ENCODE measurements at places on chromosomes 7 and 10. TPM values are rescaled to one million over a fixed set of nuclear protein-coding genes. Genes with fewer than 3 reads are reported as not detected.

- DNase-seq, result no peak
These were observed 18.0 kb upstream of the MEST start for GRCh38 chr7:130473876-130474275.

DNA sequence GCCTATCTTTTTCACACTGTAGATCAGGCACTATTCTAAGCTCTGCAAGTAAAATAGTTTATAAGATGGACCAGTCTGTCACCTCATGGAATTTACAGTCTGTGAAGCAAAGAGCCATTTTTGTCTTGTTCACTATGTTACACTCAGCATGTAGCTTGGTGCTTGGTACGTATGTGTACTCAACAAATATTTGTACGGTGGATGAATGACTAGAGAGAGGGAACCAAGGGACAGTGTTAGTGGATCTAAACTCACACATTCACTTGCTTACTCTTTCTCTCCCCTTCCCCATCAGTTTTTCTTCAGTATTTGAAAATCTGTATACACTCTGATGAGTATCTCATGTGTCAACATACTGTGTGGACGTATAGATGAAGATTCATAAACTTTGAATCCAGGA lies 45.9 kb downstream of the PTF1A start:
- DNase-seq, result no peak

DNA sequence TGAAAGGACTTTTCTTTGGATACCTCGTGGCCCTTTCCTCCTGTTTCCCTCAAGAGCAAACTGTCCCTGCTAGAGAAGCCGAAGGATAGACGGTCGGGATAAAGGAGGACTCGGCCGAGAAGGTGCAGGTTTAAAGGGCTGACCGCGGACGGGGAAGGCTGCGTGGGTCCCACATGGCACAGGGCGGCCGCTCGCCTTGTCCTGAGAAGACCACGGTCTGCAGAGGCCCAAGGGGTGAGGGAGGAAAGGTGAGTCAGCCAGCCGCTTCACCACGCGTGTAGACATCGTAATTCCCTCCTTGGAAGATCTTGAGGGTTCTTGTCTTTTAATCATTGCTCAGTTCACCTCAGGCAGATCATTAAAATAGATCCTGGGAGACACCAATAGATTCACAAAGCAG lies 253.8 kb downstream of the DPP6 start:
- no peak for DNase-seq

DNA sequence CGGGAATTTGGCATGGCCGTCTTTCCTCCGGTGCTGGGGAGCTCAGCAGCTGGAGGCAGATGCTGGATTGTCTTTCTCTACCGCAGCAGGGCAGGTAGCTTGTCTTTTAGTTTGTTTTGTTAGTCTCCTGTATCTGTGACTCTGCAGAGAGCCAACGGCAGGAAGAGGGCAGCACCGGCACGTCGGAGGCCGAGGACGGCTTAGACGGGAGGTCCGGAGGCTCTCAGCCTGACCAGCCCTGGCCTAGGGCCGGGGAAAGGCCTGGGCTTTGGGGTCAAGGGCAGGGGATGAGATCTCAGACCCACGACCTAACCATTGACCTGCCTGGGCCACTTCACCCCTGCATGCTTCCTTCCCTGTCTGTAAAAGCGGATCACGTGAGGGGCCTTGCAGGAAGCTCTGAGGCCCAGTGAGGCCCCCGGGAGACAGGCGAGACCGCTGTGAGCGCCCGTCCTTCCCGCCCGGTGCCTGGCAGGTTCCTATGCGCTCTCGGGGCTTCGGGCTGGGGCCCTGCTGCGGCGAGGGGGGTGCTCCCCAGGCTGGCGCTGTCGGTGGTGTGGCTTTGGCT lies 72.7 kb downstream of the LHPP start:
- DNase-seq, result peak; percentile 66

DNA sequence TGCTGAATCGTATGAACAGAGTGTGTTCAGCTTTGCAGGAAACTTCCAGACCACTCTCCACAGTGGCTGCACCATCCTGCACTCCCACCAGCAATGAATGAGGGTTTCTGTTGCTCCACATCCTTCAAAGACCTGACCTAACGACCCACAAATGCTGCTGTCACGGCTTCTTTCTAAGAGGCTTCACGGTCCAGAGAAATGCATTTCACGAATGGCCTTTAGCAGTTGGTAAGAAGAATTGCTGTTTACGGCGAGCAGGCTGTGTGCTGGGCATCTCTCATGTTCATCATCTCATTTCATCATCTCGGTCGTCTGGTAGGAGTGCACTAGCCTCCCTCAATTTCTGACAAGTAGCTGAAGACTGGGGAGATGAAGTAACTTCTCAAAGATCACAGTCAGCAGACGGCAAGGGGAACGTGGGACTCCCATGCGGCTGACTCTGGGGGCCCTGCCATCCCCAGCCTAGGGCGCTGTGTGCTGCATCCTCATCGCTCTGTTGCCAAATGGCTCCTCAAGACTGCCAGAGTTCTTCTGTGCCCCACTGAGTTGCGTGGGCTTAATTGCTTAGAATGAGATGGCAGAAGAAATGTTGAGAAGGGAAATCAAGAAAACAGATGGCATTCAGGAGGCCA lies 72.9 kb downstream of the ADARB2 start:
- DNase-seq, result no peak

GRCh38 chr7:131328377-131329175 lies 900 bp downstream of the MKLN1 start:
- DNase-seq, result no peak

GRCh38 chr7:103075337-103075918 lies 488 bp downstream of the ARMC10 start:
- peak; percentile 64 for DNase-seq

DNA sequence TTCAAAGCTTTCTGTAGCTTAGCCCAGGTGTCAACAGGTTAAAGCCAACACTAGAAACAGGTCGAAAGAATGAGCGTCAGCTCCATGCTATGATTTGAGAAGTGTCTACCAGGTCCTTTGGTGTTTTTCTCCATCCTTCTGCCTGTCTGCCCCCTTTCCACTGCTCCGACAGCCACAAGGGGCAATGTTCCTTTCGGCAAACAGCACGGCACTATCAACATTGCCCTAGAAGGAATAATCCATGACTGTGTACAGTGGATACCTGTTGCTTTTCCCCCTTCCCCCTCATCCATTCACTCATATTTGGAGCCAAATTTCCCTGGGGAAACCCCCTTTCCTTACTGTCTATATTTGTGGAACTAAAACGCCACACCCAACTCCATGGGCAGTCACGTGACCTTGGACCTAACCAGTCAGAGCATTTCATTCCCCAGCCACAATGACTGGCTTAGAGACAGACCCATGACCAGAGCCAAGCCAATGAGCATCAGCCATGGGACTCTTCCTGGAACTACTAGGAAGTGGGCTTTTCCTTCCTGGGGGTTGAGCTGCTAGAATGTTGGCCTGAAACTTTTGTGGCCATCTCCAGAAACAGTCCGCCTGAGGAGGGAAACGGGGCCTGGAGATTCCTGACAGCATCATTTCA lies 51.5 kb downstream of the AFAP1L2 start:
- DNase-seq, result no peak

DNA sequence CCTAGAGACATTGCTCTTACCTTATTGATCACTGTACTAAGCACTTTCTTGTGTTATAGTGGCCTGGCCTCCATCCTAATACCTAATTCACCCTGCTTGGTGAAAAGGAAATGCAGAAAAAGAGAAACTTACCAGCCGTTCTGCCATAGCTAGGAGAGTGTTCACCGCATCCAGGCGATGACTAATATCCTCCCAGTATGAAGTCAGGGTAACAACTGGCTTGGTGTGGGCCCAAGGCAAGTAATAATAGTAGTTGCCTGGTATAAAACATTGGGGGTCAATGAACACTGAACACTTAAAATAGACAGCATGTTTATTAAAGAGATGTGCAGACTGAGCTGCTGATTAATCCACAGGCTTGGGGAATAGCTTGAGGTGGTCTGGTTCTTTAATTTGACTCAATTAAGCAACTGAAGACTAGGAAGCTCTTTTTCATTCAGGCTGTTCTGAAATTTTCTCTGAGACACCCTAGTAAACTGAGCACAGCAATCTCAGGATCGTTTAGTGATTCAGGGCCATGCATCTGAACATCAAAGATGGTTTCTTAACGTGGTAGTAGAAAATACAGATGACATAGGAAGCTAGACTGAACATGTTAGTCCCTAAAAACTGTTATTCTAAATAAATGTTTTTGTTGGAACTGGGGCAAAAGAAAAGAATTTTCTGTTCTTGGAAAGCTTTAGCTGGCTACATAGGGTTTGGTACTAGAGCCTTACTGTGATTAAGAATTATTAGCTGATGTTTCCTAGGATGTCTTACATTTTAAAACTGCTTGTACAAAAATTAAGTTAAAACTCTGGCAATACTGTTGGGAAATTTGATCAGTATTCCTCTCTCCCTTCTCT lies 102.2 kb downstream of the MYOF start:
- no peak for DNase-seq

DNA sequence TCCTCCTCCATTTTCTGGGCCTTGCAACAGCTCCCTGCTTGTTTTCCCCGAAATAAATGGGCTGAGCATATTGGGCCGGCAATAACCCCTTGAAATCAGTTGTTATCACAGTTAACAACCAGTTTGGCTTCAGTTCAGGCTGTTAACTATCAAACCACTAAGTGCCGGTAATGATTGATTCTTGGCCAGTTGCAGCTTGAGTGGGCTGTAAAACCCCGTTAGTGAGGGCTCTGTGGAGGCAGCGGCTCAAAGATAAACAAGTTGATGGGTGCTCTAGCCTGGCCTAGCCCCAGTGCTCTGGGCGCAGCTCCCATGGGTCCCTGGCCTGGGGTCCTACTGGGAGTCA lies 8.3 kb downstream of the FGF8 start:
- no peak for DNase-seq

GRCh38 chr10:90965720-90966119 lies 44.8 kb upstream of the ANKRD1 start:
- peak; percentile 37 for DNase-seq

- no peak for DNase-seq
These were observed 213.6 kb downstream of the FAM107B start for GRCh38 chr10:14560791-14561765.

- peak; percentile 72 for DNase-seq
These were observed 120.4 kb downstream of the RGS10 start for GRCh38 chr10:119421891-119422681.

DNA sequence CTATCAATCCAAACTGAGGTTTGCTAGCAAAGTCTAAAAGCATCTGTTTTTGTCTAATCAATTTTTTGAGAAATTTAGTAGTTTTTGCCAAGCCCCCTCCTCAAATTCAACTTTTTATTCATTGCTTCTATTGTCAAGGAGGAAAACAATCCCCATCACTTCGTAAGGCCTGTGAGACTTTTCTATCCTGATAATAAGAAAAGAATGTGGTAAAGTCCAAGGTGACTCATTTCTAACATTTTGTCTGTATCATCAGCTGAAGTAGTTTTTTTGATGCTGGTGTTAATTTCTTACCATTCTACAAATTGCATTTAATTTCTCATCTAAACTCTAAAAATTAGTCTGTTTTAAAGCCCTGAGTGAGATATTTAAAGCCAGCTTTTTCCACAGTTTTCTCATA lies 11.7 kb downstream of the ANK3 start:
- DNase-seq, result no peak

- no peak for DNase-seq
These were observed 4.5 kb upstream of the MGAM start for GRCh38 chr7:141991140-141991539.

- peak; percentile 69 for DNase-seq
These were observed 4.6 kb downstream of the ARPC1B start for GRCh38 chr7:99379043-99379577.

- DNase-seq, result no peak
These were observed 14.1 kb downstream of the PDZD8 start for GRCh38 chr10:117360994-117361667.

- DNase-seq, result no peak
These were observed 437.7 kb downstream of the AUTS2 start for GRCh38 chr7:70035955-70036354.

DNA sequence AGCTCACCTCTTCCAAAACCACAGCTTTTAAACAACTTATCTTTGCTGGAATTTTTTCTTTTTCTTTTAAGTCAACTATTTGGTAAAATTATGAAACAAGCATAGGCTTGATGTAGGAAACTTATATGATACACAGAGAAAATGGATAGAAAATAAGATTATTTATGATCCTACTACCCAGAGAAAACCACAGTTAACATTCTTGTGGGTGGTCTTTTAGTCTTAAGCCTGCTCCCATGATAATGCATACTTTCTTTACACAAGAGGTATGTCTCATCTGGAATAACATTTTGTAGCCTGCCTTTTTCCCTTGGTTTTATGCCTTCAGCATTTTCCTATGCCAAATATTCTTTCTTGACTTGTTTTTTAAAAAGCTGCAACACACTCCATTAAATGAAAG lies 21.4 kb downstream of the PLPP4 start:
- DNase-seq, result no peak

DNA sequence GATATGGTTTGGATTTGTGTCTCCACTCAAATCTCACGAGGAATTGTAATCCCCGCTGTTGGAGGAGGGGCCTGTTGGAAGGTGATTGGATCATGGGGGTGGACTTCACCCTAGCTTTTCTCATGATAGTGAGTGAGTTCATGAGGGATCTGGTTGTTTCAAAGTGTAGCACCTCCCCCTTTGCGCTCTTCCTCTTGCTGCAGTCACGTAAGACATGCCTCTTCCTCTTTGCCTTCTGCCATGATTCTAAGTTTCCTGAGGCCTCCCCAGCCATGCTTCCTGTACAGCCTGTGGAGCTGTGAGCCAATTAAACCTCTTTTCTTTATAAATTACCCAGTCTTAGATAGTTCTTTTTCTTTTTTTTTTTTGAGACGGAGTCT lies 17.1 kb downstream of the CDNF start:
- DNase-seq, result no peak

DNA sequence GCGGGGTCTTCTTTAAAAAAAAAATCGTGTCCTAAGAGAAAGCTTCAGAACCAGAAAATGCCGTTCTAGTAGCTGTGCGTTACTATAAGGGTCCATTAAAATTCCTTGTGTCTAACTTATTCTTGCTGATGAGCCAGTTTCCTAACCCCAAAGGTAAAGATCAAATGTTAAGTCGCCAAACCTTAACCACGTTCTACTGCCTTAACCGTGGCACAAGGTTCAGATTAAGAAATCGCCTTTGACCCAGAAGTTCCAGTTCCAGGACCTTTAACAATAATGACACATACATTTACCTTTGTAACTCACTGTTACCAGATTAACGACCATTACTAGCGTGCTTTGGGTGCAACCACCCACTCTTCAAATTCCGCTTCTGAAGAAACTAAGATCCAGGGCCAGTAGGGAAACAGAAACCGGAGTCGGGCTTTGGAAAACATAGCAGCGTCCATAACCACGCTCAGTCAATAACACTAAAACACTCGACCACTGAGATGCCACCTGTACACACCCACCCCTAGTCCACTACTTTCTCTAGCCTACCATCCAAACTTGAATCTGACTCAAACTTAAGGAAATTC lies 620 bp downstream of the BET1 start:
- no peak for DNase-seq

LIPJ gene
- not detected for total RNA-seq

NKX1-2 gene
- not detected for total RNA-seq

ADAM22 gene
- 1.7 TPM for total RNA-seq

MYH16 gene
- total RNA-seq, result not detected

OR9A2 gene
- not detected for total RNA-seq

TRIM4 gene
- 7.1 TPM for total RNA-seq
